Activated T-cell treated with anti-CD3 and anti-CD28 coated beads, Interleukin-2, amount 50 U/mL, for 1 hour (primary cell): ENCODE measurements at places on chromosomes 16 and 17.
A peak's percentile ranks its signal among the peaks of the same experiment; 100 is the strongest.

GRCh38 chr17:54172985-54173316 lies 350.2 kb downstream of the KIF2B start:
- no peak for DNase-seq

DNA sequence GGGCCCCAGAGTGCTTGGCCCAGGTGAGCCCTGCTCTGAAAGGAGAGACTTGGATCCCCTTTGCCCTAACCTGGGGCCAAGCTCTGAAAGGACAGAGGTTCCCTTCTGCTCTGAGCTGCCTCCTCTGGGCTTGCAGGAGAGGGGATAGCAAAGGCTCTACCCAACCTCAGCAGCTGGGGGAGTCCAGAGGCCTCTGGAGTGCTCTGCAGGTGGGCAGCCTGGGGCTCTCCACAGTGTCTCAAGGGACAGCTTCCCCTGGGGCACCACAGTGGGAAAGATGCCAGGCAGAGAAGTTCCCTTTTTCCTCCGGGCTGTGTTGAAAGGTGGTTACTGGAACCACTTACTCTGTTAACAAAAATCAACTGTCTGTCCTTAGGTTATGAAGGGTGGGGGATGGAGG lies 48.2 kb upstream of the MGAT5B start:
- DNase-seq: no peak

DNA sequence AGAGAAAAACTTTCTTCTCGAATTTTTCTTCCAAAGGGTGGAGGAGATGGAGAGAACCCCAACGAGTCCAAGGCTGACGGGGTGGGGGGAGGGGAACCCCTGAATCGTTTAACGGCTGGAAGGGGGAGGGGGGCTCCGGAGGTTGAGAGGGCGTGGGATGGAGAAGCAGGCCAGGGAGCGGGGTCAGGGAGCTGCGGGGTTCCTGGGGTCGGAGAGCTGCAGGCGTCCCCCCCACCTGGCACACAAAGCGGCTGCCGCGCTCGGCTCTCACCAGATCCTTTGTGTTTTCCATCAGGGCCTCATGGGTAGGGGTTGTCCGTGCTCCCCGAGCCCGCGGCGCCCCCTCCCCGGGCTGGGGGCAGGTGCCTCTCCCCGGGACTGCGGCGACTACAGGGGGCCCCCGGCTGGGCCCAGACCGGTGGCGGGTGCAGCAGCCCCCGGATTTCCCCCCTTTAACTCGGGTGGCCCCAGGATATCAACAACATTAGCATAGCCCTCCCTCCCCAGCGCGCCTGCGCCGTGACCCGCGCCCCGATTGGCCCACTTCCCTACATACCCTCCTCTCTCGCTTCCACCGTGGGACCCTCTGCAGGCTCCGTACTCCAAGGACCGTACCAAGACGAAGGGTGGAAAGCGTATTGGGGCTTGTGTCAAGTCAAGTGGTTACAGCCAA lies at the start of gene MBTD1:
TSS of gene MBTD1 (minus strand) at position 486 of the 673 bp plus-strand sequence. CDS start 34,888 bp downstream, outside the sequence.
- DNase-seq: peak; percentile 90

- DNase-seq: no peak
These were observed 95.2 kb downstream of the ZNF778 start for GRCh38 chr16:89312598-89313299.

- DNase-seq: no peak
These were observed 24.5 kb upstream of the DUSP14 start for GRCh38 chr17:37465069-37465616.

- DNase-seq: no peak
These were observed 16.9 kb downstream of the SLC43A2 start for GRCh38 chr17:1611715-1612114.

GRCh38 chr16:56300242-56300623 lies 108.9 kb downstream of the GNAO1 start:
- no peak for DNase-seq

- DNase-seq: no peak
These were observed 32.6 kb downstream of the NUBP1 start for GRCh38 chr16:10776280-10776679.

DNA sequence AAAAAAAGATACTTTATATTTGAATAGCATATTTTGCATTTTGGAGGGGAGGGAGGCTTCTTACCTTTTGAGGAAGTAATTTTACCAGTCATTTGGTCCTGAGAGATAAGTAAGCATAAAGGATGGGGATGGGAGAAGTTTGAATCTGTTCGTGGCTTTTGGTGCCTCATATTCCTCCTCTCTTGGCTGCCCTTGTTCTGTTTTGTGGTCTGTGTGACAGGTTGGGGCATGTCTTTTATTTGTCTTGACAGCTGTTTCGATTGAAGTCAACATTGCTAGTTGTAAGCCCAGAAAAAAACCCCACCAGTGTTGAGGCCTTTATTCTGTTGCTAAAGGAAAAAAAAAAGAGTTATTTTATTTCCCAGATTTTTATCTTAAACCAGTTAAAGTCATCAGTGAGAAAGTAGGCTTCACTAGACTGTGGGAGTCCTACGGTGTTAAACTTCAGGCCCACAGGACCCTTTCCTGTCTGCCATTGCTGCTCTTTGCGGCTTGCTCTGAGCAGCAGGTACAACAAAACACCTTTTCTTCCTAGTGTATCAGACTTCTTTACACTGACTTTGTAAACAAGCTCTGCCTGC lies 11.4 kb downstream of the SLC7A6 start:
- peak; percentile 48 for DNase-seq

GRCh38 chr17:19456016-19456927 lies 45.2 kb downstream of the RNF112 start:
- no peak for DNase-seq

DNA sequence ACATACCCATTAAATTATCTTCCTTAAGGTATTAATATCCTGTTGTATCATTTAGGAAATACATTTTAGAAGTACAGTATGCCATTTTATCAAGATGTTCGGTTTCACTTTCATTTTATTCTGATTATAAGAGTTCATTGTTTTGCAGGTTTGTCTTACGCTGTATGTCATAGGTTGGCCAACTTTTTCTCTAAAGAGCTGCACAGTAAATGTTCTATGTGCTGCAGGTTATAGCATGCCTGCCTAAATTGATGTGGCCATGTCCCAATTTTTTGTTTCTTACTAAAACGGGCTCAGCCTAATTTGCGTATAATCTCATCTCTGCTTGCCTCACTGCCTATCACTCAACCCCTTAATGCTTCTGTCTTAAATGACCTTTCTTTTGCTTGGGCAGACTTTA lies 126.4 kb downstream of the USP22 start:
- DNase-seq: no peak

DNA sequence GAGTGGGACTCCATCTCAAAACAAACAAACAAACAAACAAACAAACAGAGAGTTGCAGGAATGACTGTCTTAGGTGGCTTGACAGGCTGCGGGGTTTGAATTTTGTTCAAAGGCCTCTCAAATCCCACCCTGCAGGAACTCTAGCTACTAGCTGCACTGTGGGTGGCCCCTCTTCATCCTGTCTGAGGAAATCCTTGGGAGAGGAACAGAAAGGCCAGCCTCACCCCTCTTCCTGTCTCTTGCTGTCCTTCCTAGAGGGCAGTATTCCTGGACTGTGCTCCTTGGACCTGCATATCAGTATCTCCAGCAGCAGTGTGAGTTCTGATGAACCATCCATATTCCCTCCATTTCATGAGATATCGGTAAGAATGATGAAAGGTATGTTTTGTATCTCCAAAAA lies 2.0 kb upstream of the CCDC92B start:
- DNase-seq: no peak

DNA sequence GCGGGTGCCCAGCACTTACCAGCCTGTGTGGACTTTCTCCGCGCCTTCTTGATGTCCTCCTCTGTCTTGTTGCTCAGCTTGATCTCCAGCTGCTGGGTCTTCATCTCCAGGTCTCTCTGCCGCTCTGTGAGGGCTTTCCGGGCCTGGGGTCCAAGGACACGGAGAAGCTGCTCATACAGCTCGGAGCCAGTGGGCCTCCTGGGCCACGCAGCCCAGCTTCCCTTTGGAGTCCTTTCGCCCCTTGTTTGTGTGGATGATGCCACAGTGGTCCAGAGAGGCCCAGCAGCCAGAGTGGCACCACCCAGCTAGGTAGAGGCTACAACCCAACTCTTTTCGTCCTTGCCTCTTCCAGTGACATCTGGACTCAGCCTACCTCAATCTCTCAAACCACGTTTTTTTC lies 20.4 kb upstream of the RCVRN start:
- DNase-seq: no peak

DNA sequence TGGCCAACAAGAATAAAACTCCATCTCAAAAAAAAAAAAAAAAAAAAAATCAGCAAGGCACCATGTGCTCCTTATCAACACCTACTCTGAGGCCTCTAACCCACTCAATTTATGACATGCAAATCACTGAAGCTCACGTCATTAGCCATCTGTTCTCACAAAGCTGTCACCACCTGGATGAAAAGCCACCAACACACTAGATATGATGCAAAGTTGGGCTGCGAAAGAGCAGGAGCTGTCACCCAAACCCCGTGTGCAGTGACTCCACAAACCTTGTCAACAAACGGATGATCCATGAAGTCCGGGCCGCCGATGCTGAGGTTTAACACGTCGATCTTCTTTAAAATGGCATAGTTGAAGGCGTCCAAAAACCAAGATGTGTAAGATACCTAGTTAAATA lies 25.3 kb downstream of the MBTPS1 start:
- no peak for DNase-seq

DNA sequence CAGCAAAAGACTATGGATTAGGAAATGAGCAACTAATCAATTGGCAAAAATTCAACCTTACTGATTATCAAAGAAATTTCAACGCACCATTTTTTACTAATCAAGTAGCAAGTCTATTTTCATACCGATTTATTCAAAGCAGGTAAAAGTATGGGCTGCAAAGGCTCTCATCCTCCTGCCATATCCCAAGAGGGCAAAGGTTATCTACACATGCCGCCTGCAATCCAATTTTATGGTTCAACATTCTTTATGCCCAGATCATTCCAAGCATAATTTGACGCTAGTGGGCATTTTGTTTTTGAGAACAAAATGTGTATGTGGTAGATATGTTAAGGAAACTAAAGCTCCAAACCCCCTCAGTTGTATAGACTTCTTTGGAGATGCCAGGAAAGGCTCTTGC lies 270.6 kb downstream of the MAF start:
- no peak for DNase-seq

DNA sequence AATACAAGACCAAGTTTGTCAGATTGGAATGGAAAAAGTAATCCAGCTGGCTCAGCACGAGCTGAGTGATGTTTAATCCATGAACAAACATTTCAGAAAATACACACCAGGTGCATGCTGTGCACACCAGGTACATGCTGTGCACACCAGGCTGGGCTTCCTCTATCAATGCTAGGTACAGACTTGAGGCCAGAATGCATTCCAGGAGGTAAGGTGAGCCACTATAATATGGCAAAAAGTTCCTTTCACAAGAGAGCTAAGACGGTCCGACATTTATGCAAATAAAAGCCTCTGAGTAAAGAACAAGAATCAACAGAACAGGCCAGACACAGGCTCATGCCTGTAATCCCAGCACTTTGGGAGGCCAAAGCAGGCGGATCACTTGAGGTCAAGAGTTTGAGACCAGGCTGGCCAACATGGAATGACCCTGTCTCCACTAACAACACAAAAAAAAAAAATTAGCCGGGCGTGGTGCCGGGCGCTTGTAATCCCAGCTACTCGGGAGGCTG lies 128.2 kb downstream of the ZNF778 start:
- no peak for DNase-seq

DNA sequence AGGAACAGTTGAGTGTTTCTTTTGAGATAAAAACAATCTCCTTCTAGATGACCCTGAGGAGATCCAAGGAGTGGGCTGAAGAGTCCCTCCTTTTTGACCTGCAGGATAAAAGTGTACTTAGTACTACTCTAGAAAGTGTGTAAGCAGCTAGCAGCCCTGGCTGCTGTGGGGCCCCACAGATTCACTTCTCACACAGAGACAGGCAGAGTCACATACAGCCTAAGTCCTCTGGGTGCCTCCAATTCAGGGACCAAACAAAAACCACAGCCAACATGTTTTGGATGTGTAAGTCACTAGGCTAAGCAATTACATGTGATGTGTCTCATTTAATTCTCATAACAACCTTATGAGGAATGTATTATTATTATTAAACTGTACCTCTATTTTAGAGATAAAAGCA lies 97.1 kb downstream of the TMEM100 start:
- DNase-seq: no peak

- no peak for DNase-seq
These were observed 10.0 kb upstream of the HP start for GRCh38 chr16:72044296-72044695.

DNA sequence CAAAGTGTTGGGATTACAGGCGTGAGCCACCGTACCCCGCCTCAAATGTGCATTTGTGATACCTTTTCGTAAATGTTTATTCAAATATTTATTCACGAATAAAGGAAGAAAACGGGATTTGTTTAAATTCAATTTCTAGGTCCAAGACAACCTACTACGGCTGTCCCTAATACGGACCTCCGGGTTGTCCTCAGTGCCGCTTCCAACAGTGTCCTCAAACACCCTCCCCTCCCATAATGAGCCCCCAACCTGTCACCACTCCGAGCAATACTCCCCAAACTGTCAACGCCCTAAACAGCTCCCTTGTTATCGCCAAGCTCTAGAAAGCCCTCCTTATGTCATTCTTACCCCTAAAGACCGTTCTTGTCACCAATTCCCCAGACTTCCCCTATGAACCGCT lies 539 bp upstream of the GABARAPL2 start:
- no peak for DNase-seq

DNA sequence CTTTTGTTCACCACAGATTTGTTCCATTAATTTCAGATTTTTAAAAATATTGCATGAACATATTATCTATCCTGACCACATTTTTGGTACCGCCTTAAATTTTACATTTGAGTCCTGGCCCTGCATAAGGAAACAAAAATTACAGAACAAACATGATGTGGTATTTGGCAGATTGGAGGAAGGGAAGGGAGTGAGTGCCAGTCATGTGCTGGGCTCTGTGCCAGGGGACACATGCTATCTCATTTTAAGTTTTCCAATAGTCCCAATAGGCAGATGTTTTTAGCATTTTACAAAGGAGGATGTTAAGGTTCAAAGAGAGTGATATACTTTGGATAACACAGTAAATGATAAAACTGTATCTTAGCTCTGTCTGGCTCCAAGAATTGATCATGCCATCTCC lies 185.1 kb downstream of the CDK5R1 start:
- no peak for DNase-seq

- DNase-seq: no peak
These were observed 27.0 kb downstream of the MYO1D start for GRCh38 chr17:32849879-32850278.

- no peak for DNase-seq
These were observed 4.1 kb upstream of the HOXB9 start for GRCh38 chr17:48630009-48630924.

GRCh38 chr16:52647588-52647987 lies 100.6 kb upstream of the TOX3 start:
- no peak for DNase-seq
